HCT116 (cell line): ENCODE measurements at places on chromosomes 2 and 18. TPM values are rescaled to one million over a fixed set of nuclear protein-coding genes. Genes with fewer than 3 reads are reported as not detected.

DNA sequence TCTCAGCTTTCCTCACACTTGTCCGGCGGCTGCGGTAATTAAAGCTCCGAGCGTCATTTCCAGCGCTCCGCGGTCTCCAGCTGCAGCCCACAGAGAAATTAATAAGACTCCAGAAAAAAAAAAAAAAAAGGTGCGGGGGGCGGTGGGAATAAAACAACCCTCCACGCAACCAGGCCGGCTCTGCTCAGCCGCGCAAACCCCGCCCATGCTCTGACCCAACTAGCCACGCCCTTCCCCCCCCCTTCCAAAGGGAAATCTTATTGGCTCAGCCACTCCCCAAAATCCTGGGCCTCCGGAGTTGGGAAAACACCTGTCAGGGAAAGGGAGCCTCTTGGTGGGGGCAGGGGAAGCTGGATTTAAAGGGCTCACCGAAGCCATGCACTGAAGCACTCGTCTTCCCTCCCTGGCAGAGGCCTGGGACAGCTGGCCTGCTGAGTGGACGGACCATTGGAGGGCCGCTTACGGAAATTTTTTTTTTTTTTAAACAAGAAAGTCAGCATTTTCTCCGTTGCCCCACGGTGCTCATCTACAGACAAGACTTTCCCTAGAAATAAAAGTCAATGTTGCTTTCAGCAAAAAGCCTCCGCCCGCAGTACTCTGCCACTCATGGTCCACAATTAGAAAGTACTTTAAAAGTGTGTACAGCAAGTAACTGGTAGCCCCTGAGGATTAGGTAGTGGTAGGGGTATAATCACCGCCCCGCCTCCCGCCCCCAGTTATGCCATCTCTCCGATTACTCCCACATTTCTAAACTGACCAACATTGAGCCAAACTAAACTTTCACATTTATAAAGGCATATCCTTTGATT is 674 bp upstream of the ERBB4 start:
- H3K27ac ChIP-seq = no peak overlapping the region
- no peak for DNase-seq
- no peak overlapping the region for H3K4me3 ChIP-seq
- no peaks in the 10 kb centered on the region for H3K4me1 ChIP-seq
- no peaks in the 10 kb centered on the region for H3K36me3 ChIP-seq

DNA sequence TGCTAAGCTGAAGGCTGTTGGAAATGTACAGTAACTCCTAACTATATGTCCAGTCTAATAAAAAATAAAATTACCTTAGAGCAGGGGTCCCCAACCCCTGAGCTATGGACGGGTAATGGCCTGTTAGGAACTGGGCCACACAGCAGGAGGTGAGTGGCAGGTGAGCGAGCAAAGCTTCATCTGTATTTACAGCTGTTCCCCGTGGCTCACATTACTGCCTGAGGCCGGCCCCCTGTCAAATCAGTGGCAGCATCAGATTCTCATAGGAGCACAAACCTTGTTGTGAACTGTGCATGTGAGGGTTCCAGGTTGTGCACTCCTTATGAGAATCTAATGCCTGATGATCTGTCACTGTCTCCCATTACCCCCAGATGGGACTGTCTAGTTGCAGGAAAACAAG is 73.1 kb upstream of the CXCR4 start:
- no peak overlapping the region for H3K4me3 ChIP-seq
- no peaks in the 10 kb centered on the region for H3K36me3 ChIP-seq
- H3K27ac ChIP-seq = no peak overlapping the region
- H3K27me3 ChIP-seq = no peaks in the 10 kb centered on the region

- no peaks in the 10 kb centered on the region for H3K27me3 ChIP-seq
- no peaks in the 10 kb centered on the region for H3K36me3 ChIP-seq
Observed at GRCh38 chr18:78073275-78073674, 823.6 kb downstream of the GALR1 start.

- no peaks in the 10 kb centered on the region for H3K36me3 ChIP-seq
- peak; percentile 47 for DNase-seq
- no peak overlapping the region for H3K4me3 ChIP-seq
- peaks cover 82% of the 10 kb centered on the region for H3K4me1 ChIP-seq
- H3K27me3 ChIP-seq = no peaks in the 10 kb centered on the region
- H3K27ac ChIP-seq = peak overlapping the region; percentile 50
Observed at GRCh38 chr2:238141541-238142318, 3.3 kb downstream of the KLHL30 start.

DNA sequence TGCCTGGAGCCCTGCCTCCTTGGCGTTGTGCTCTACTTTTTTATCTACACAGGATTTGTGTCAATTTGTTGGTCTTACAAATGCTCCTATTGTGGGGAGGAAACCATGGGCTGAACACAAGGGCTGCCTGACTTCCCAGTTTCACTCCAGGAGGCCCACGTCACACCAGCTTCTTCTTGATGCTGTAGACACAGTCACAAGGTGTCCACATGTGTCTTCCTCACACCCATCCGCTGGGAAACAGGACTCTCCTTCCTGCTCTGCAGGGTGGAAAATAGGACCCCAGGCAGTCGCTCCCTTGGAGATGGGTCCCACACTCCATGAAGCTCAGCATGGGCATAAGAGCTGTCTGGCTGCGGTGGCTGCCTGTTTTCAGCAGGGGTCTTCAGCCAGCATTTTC is 468.2 kb downstream of the EPHA4 start:
- no peaks in the 10 kb centered on the region for H3K36me3 ChIP-seq
- no peak for DNase-seq
- no peaks in the 10 kb centered on the region for H3K4me1 ChIP-seq
- H3K4me3 ChIP-seq = no peak overlapping the region
- peaks cover 5% of the 10 kb centered on the region; the same call in 1 of the 2 replicates for H3K27me3 ChIP-seq
- H3K27ac ChIP-seq = no peak overlapping the region

DNA sequence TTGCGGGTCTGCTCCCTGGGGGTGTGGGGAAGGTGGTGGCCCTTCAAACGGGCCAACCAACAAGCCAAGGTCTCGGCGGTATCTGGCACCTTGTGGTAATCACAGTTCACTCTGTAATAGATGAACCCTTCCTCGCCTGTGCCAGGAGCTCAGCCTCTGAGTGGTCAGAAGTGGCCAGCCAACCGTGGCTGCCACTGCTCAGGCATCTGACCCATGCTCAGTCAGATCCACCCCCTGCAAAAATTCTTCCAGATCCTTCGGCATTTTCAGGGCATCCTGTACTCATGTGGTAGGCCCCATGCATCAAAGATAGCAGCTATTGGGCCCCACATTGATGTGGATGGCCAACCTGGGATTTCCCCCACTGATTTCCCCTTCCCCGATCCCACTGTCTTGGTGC is 39.6 kb upstream of the SERPINE2 start:
- no peak for DNase-seq
- H3K36me3 ChIP-seq = no peaks in the 10 kb centered on the region
- H3K4me1 ChIP-seq = no peaks in the 10 kb centered on the region

DNA sequence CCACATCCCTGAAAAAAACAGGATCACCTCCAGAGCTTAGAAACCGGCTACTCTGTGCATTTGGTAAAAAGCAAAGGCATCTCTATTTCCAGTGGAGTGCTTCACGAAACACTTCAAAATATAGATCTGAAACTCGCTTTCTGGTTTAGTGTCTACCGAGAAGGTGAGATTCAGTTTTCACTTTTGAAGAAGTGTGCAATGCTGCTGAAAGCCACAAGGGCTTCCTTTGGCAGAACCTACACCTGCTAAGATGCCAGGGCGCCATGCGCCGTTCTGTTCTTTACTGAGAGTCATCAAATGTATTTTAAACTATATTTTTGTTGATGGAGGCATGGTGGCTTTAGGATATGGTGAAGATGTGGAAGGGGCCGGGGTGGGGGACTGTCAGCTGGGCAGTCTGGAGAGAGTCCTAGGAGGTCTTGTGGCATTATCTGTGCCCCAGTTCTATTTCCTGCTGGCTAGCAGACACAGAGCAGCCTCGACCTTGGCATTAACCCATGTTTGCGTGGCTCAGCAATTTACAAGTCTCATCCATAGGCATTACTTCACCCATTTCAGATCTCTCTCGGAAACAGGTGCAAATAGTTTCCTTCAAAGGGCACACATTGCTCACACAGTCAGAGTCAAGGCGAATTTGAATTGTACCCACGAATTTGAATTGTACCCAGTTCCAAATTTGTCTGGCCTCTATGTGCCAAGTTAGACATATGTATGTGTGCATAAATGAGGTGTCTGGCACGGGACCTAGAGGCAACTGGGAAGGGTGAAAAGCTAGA is 46.7 kb upstream of the KCNF1 start:
- H3K4me1 ChIP-seq = peaks cover 7% of the 10 kb centered on the region; the same call in 1 of the 2 replicates

GRCh38 chr2:180130403-180130802 is 123.3 kb upstream of the CWC22 start:
- H3K4me3 ChIP-seq = no peak overlapping the region
- H3K27ac ChIP-seq = no peak overlapping the region
- H3K4me1 ChIP-seq = peaks cover 14% of the 10 kb centered on the region
- H3K36me3 ChIP-seq = no peaks in the 10 kb centered on the region

DNA sequence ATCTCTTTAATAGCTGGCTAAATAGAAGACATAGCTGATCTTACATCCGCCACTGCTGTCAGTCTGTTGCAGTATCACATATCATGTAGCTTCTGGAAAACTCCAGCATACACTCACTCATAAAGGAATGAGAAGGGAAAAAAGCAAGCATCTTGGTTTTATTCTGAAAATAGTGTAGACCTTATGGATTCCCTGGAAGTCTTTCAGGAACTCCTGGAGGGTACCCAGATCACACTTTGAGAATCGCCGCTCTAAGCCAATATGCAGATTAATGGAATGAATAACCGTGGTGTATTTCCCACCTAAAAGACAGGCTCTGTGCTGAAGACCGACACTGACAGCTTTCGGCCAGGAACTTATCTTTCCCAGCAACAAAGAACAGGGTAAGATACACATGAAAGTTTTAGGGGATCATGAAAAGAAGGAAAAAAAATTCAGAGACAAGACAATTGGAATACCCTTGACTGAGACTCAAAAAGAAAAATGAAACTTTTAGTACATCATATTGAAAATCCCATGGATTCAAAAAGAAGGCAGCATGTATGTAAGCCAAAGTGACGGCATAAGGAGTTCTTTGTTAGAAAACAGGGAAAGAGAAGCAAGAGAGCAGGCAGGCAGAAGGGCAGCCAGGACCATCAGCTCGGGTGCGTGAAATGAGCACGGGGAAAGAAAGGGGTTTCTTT is 56.4 kb upstream of the SEC11C start:
- H3K4me1 ChIP-seq = no peaks in the 10 kb centered on the region
- H3K4me3 ChIP-seq = no peak overlapping the region
- H3K27ac ChIP-seq = no peak overlapping the region
- no peak for DNase-seq
- peaks cover 6% of the 10 kb centered on the region for H3K27me3 ChIP-seq

DNA sequence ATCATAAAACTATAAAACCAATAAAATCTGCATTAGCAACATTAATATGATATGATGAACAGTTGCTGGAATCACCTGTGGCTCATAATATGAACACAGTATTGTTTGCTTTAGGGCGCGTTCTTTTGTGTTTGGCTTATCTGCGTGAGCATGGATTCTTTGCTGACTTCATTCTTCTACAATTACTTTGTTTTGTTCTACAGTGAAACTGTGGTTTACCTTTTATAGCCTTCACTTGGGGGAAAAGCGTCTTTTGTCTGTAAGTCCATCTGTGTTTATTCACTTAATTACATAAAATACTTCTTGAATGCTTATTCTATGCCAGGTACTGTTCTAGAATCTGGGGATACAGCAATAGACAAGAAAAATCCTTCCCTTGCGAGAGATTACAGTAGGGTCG is 74.0 kb upstream of the SEC11C start:
- no peak overlapping the region for H3K4me3 ChIP-seq
- DNase-seq = no peak
- H3K4me1 ChIP-seq = no peaks in the 10 kb centered on the region
- no peak overlapping the region for H3K27ac ChIP-seq
- H3K27me3 ChIP-seq = peaks cover 15% of the 10 kb centered on the region
- H3K36me3 ChIP-seq = no peaks in the 10 kb centered on the region

GRCh38 chr18:53385889-53386288 is 838.6 kb downstream of the MBD2 start:
- no peak overlapping the region for H3K27ac ChIP-seq
- H3K36me3 ChIP-seq = no peaks in the 10 kb centered on the region
- no peak for DNase-seq
- no peaks in the 10 kb centered on the region for H3K27me3 ChIP-seq

GRCh38 chr18:10890022-10890421 is 259.3 kb downstream of the PIEZO2 start:
- H3K27ac ChIP-seq = no peak overlapping the region
- H3K36me3 ChIP-seq = no peaks in the 10 kb centered on the region
- no peak overlapping the region for H3K4me3 ChIP-seq
- DNase-seq = no peak
- no peaks in the 10 kb centered on the region for H3K4me1 ChIP-seq

- H3K27ac ChIP-seq = no peak overlapping the region
- no peaks in the 10 kb centered on the region for H3K27me3 ChIP-seq
- H3K4me3 ChIP-seq = no peak overlapping the region
Observed at GRCh38 chr2:9771481-9772017, 71.7 kb upstream of the TAF1B start.

GRCh38 chr2:18870307-18870706 is 280.9 kb upstream of the NT5C1B start:
- H3K27me3 ChIP-seq = no peaks in the 10 kb centered on the region
- H3K36me3 ChIP-seq = no peaks in the 10 kb centered on the region
- DNase-seq = no peak
- H3K4me1 ChIP-seq = no peaks in the 10 kb centered on the region
- no peak overlapping the region for H3K4me3 ChIP-seq
- no peak overlapping the region for H3K27ac ChIP-seq

DNA sequence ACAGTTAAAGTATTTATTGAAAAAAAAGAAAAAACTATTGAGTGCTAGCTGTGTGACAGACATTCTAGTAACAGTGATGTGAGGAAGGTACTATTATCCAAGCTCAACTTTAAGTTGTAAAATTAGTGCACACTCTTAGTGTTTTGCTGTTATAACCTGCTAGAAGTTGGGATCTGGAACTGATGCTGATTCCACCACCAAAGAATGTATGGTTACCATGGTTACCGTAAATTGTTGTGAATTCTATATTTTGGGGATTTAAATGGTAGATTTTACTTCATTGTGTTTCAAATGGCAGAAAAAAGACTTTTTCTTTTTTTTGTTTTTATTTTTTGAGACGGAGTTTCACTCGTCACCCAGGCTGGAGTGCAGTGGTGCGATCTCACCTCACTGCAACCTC is 5.3 kb downstream of the AGFG1 start:
- no peak overlapping the region for H3K27ac ChIP-seq
- H3K4me3 ChIP-seq = no peak overlapping the region
- DNase-seq = no peak
- H3K36me3 ChIP-seq = no peaks in the 10 kb centered on the region
- H3K4me1 ChIP-seq = peaks cover 20% of the 10 kb centered on the region

SLC11A1 gene
- 0.42 TPM for total RNA-seq
